ENCODE measurements at places on chromosomes 3 and 15. TPM values are rescaled to one million over a fixed set of nuclear protein-coding genes. Genes with fewer than 3 reads are reported as not detected.

Gene TCF12
- 151 TPM for polyA plus RNA-seq

Gene CD86
- polyA plus RNA-seq = 2.7 TPM

Gene HHLA2
- 21.9 TPM for polyA plus RNA-seq

- no peak for DNase-seq
Observed at GRCh38 chr3:99662838-99663570, 24.6 kb downstream of the COL8A1 start.

Gene IDH2
- polyA plus RNA-seq = 184 TPM

GRCh38 chr3:131371688-131372066 lies 9.9 kb upstream of the NUDT16 start:
- DNase-seq = no peak

DNA sequence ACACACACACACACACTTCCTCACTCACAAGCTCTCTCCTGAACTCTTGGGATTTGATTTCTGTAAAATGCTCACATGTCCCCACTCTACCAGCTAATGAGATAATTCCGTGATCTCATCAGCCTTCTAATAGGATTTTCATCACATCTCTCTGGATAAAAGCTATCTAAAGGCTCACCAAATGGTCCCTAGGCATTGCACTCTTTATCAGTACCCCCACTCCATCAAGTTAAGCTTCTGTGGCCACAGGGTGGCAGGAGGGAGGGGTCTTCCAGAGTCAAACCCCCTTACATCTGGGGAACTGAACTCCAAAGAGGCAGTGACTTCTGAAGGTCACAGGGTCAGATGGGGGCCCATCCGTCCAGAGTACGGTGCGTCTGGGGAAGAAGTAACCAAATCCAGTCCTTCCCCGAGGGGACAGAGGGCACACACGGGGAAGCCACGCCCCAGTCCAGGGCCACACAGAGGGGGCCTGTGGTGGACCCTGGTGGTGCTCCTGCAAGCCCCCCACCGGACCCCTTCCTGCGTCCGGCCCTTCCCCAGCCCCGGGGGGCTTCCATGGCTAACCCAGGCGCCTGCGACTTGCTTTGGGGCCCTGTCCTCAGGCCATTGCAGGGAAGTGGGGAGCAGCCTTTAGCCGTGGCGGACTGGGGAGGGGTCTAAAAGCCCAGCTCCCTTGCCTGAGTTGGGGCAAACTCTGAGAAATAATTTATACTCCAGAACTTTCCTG lies 25.5 kb downstream of the CPN2 start:
- DNase-seq = no peak

- no peak for DNase-seq
Observed at GRCh38 chr15:66126031-66126441, 127.5 kb downstream of the MEGF11 start.

Gene TMEM266
- 9.8 TPM for polyA plus RNA-seq
